ENCODE measurements at places on chromosomes 13 and 19.
A peak's percentile ranks its signal among the peaks of the same experiment; 100 is the strongest.

DNA sequence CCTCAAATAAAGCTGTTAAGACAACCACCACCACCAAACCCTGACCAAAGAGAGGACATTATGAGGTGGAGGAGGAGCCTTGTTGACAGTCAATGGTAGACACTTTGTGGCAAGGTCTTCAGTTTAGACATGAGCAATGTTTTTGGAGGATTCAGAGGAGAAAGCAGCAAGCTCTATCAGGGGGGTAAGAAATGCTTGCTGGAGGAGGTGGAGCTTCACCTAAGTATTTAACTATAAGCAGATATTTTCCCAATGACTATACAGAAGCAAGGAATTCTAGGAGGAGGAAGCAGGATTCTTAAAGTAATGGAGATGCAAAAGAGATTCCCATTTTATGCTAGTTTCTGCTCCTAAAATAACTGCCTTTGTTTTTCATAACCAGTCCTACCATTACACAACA, 74.2 kb downstream of the TRPC4 start:
- no peak for DNase-seq

DNA sequence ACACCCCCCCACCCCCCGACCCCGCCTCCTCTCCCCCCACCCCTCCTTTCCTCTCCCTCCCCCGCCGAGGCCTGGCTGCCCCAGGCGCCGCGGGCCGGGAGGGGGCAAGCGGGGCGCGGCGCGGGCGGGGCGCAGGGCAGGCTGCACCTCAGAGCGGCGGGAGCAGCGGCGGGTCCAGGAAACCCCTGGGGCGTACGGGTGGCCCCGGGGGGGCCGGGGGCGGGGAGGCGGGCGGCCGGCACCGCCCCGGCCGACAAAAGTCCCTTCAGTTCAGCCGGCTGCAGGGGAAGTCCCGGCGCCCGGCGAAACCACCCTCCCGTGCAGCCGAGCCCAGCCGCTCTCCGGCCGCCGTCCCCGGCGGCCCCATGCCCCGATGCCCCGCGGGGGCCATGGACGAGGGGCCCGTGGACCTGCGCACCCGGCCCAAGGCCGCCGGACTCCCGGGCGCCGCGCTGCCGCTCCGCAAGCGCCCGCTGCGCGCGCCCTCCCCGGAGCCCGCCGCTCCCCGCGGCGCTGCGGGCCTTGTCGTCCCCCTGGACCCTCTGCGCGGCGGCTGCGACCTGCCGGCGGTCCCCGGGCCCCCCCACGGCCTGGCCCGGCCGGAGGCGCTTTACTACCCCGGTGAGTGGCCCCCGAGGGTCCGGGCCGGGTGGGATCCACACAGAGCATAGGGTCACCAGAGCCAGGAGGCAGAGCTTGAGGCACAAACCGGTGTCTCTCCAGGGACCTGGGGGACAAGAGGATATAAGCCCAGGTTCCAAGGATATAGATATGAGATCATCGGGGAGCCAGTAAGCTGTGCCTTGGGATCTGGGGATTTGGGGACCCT, at the start of gene BCL3:
TSS of gene BCL3 (plus strand) at position 283 of the 829 bp plus-strand sequence. CDS start at position 366, 83 bp downstream.
- DNase-seq = peak; percentile 89

GRCh38 chr13:23468811-23469210, 35.3 kb upstream of the SACS start:
- no peak for DNase-seq

- no peak for DNase-seq
These were observed 171.5 kb upstream of the CSNK1A1L start for GRCh38 chr13:37277007-37277406.

DNA sequence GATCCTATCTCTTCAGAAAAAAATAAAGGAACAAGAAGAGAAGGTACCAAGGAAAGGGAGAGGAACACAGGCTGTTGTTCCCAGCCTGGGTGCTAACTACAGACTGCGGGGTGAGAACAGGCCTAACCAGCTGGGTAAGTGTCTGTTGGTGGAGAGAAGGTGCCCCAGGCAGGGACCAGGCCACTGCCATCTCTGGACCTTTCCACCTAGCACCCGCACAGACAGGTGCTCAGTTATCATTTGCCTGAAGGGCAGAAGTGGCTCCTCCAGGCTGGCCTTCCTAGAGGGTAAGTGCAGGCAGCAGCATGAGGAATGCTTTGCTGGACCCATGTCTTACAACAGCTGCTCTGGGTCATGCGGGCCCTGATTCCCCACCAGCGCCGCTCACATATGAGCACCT, 10.1 kb downstream of the DNMT1 start:
- DNase-seq = no peak

DNA sequence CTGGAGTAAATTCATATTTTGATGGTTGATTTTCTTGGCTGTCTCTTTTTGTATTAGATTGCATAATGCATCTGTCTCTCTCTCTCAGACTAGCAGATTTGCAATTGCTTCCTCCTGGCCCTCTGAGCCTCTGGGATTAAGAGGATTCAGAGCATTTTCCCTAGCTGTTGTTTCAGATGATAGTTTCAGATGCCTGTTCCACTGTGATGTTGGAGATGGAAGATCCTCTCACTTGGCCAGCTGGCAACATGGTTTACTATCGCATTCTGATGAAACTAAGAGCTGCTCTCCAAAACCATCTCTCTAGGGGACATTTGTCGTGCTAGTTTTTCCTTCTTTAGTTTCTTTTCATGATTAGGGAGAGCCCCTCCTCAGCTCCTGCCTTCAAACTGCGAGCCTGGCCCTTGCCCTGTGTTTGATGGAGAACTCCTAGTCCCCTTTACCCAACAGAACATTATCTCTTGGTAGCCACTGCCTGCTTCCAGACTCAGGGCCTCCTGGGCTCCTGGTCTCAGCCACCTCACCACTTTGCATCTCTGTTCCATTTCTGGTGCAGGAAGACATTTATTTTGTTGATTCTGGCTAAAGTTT, 244.6 kb downstream of the B3GLCT start:
- DNase-seq = no peak

- DNase-seq = no peak
These were observed 108.6 kb downstream of the MYCBP2 start for GRCh38 chr13:77218274-77218673.

- DNase-seq = no peak
These were observed 95.3 kb downstream of the KL start for GRCh38 chr13:33111414-33112110.

DNA sequence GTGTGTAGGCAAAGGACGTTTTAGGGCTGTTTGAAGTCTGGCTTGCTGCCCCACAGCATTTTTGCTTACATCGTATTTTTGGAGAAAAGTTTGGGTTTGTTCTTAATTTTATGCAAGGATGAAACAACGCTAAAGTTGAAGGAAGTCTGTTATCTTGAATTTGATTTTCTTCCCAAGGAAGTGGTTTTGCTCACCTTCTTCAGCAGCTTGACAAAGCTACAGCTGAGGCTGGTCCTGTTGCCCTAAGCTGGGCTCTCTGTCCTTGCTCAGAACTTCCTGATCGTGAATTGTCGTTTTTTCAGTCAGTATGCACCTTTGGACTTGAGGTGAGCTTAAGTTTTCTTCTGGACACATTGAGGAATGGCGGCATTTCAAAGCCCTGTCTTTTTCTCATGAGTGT, 62.1 kb upstream of the GSX1 start:
- DNase-seq = no peak

- DNase-seq = no peak
These were observed 6.8 kb upstream of the GTF2F2 start for GRCh38 chr13:45113233-45114224.

- DNase-seq = peak; percentile 40
These were observed 2.5 kb downstream of the KLK10 start for GRCh38 chr19:51016798-51017683.

DNA sequence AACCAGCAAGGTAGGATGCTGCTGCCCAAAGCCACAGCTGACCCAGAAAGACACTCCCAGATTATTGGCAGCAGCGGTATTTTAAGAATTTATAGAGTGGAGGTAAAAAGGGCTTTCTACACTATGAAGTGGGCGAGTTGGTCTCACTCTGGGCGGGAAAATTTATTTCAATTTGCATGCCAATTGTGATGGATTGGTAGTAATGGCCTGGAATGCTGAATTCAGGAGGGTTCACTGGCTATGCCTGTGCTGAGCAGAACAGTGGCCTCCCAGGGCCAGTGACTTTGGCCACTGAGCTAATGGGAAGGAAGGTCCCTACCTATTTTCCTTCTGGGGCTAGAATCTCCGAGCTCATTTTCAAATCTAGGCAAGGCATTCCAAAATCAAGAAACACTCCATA, 243.5 kb downstream of the TSHZ3 start:
- DNase-seq = no peak

DNA sequence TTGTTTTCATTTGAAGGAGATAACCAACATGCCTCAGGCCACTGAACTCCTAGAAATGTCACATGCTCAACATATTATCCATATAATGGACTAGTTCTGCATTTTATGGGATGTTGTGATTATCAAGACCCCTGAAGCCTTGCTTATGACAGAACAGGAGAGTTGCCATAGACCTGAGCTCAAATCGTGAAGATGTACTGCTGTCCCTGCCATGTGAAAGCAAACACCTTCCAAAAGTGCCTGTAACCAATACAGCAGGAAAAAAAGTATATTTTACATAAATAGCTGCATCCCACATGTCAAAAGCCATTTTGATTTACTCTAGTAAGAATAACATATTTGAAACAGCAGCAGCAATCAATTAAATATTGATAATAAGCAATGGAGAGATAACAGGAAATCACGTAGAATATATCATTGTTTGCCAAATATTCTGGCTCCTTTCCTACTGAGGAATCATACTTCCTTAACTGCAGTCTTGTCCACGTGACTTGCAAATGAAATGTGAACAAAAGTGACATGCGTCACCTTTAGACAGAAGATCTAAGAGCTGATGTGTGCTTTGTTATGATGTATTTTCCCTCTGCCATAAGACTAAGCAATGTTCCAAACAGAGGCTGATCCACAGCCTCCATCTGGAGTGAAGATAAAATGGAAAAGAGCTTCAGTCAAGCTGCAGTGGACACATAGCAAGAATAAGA, 33.5 kb downstream of the SLC25A30 start:
- DNase-seq = no peak

DNA sequence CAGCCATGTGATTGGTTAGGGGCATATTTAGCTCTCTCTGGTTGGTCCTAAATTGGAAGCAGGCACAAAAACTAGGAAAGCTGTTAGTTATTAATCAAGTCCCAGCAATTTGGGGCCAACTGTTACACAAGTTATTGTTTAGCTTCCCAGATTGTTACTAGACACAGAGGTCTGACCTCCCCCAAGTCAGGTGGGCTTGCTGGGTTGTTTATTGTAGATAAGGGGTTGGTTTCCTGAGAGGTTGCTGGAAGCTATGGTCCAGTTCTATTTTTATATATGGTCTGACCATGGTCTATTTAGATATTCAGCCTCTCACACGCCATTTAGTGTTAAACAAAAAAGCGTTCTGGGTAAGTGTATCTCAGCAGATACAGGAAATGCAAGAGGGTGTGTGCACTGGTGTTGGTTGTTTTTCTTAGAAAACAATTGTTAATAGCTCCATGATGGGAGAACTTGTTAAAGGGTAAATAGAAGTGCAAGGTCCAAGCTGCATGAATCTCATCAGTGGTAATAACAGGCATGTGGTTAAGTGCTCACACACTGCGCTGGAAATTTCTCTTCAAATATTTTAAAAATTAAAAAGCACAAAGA, 150.0 kb downstream of the RAP2A start:
- no peak for DNase-seq

DNA sequence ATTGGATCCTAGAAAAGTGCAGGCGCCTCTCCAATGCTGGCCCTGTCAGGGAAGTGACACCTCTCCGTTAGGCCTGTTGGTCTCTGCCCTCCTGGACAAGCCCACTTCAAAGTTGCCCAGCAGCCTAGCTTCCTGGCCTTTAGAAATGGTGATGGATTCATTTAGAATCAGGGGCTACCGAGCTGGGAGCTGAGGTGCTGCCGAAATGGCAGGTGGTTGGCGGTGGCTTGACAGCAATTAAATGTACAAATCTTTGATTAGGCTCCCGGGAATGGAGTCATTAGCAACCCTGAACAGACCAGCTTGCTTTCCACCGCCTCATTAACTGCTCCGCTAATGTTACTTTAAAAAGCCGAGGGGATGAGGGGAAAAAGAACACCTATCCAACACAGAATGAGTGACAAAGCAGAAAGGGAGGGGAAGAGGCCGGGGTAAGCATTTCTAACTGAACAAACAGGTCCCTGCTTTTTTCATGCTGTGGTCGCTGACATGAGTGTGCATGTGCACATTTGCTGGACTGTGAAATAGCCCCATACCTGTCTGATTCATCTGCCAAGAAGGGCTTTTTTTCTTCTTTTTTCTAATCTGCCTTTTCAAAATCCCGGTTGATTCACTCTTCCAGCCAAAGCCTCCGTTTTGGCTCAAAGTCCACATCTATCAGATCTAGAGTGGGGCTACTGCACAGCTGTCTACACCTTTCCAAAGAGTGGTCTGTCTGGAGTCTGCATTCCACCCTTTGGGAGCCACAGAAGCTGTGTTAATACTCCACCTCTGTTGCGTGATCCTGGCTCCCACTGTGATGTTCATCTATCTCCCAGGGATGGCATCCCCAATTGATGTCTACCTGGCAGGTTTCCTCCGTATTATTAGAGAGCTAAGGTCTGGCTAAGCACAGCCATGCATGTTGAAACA, 431.9 kb downstream of the COG6 start:
- DNase-seq = no peak

GRCh38 chr19:10211061-10211460, 16.3 kb upstream of the DNMT1 start:
- no peak for DNase-seq

- peak; percentile 44 for DNase-seq
These were observed 4.1 kb downstream of the SWSAP1 start for GRCh38 chr19:11378319-11379189.

DNA sequence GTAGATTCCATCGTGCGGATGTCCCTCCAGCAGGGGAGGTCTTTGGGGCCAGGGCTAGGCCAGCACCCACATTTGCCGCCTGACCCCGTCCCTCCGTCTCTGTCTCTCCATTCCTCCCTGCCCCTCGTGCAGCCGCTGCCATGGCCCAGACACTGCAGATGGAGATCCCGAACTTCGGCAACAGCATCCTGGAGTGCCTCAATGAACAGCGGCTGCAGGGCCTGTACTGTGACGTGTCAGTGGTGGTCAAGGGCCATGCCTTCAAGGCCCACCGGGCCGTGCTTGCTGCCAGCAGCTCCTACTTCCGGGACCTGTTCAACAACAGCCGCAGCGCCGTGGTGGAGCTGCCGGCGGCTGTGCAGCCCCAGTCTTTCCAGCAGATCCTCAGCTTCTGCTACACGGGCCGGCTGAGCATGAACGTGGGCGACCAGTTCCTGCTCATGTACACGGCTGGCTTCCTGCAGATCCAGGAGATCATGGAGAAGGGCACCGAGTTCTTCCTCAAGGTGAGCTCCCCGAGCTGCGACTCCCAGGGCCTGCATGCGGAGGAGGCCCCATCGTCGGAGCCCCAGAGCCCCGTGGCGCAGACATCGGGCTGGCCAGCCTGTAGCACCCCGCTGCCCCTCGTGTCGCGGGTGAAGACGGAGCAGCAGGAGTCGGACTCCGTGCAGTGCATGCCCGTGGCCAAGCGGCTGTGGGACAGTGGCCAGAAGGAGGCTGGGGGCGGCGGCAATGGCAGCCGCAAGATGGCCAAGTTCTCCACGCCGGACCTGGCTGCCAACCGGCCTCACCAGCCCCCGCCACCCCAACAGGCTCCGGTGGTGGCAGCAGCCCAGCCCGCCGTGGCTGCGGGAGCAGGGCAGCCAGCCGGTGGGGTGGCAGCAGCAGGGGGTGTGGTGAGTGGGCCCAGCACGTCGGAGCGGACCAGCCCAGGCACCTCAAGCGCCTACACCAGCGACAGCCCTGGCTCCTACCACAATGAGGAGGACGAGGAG, 14.8 kb downstream of the STX10 start:
- DNase-seq = no peak
